ENCODE measurements at places on chromosomes 4 and X.

- DNase-seq, result no peak
Measured at GRCh38 chrX:150664290-150664689, 28.9 kb upstream of the MTMR1 start.

DNA sequence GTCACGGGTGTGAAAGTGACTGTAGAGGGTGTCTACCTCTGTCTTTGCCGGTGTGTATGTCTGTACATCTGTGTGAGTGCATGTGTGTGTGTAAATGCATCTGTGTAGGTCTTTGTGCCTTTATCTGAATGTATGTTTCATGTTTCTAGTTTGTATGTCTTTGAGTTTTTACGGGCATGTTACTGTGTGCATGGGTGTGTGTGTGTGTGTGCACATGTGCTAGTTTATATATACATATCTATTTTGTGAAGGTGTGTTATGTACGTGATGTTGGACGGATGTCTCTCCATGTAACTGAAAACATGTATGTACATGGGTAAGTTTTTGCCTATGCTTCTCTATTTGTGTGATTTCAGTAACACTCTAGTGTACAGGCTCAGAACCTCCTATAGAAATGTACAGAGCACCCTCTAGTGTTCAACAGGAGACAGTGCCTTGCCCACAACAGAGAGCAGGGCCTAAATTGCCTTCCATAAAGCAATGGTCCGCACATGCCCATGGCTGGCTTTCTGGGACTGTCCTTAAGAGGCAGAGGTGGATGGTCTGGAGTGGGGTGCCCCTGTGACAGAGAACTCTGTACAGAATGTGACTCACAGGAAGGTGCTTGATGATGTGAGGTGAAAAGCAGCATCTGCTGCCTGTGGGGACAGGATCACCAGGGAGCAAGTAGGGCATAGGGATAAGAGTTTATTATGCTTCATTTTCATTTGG, 343.5 kb downstream of the RAPGEF2 start:
- peak; percentile 35 for DNase-seq

- no peak for DNase-seq
Measured at GRCh38 chr4:39820186-39820585, 122.2 kb downstream of the UBE2K start.

GRCh38 chr4:21543514-21543913, 405.1 kb downstream of the KCNIP4 start:
- no peak for DNase-seq

GRCh38 chr4:153541456-153542096, 75.4 kb downstream of the TMEM131L start:
- DNase-seq, result peak; percentile 58

DNA sequence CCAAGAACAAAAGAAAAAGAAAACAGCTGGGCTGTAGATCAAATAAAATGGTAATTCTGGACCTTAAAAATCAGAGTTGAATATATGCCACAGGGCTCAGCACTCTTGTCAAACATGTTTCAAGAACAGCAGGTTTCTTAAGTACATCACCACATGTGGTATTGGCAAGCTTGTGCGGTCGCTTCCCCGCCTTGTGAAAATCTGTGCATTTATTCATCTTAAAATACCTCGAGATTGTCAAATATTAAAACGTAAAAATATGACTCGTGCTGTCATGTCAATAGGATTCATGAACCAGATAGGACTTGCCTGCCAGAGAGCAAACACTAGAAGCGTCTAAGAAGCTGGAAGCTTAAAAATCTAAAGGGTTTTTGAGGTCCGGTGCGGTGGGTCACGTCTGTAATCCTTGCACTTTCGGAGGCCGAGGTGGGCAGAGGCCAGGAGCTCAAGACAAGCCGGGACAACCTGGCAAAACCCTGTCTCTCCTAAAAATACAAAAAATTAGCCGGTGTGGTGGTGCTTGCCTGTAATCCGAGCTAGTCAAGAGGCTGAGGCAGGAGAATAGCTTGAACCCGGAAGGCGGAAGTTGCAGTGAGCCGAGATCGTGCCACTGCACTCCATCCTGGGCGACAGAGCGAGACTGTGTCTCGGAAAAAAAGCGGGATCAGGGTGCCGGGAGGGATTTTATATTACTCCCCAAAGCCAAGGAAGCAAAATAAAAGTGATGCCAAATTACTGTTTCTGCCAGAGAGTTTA, 40.2 kb upstream of the TMEM154 start:
- DNase-seq, result peak; percentile 73

DNA sequence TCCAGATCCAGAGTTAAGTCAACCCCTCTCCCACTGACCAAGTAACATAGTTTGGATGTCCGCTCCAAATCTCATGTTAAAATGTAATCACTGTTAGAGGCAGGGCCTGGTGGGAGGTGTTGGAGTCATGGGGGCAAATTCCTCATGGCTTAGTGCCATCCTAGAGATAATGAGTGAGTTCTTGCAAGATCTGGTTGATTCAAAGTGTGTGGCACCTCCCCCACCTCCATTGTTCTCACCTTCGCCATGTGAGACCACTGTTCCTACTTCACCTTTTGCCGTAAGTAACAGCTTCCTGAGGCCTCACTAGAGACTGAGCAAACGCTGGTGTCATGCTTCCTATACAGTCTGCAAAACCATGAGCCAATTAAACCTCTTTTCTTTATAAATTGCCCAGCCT, 548.8 kb downstream of the INPP4B start:
- DNase-seq, result no peak

GRCh38 chrX:68175562-68175961, 257.7 kb downstream of the OPHN1 start:
- DNase-seq, result peak; percentile 20

GRCh38 chr4:133929531-133930239, 271.9 kb downstream of the PABPC4L start:
- DNase-seq, result no peak

DNA sequence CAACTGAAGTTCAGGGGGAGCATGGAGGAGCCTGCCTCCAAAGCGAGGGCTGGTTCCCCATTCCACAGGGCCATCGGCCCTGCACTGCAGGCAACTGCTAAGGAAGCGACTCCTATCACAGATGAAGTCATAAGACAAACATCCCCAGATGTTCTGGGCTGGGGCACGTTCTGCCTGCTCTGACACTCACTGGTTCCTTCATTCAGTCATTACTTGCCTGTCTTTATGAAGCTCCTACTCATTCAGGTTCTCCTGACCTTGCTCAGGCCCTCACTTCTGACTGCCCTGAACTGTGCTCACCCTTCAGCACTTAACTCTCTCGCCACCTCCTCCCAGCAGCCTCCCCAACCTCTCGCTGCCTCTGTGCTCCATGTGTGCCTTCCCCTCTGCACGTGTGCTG, 2.5 kb upstream of the SLC2A9 start:
- DNase-seq, result peak; percentile 73

DNA sequence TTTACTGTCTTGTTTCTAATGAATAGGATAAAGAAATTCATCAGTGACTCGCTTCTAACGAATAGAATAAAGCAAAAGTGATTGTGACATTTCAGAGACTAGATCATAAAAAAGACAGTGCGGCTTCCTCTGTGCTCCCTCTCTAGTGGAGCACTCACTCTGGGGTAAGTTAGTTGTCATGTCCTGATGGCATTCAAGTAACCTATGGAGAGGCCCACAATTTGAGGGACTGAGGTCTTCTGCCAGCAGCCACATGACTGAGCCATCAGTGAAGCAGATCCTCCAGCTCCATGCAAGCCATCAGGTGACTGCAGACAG, 72.4 kb downstream of the YIPF6 start:
- no peak for DNase-seq

DNA sequence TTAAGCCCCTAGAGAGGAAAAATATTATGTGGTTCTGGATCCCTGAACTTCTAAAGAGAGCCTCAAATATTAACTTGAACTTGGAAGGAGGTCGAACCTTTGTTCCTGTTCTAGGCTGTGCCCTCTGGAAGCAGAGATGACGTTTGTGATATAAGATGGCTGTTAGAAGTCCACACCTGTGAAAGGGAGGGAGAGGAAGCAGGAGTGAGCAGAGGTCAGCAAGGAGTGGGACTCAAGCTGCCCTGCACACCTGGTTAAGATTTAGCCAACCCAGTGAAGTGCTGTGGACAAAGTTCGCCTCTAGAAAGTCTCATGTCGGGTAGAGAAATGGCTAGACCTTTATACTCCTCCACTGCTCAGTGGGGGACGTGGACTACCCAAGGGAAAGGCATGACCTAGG, 566.2 kb downstream of the MID1IP1 start:
- no peak for DNase-seq

- no peak for DNase-seq
Measured at GRCh38 chr4:25805255-25805860, 57.4 kb downstream of the SEL1L3 start.

- no peak for DNase-seq
Measured at GRCh38 chrX:73847991-73848390, 285.0 kb downstream of the CHIC1 start.

DNA sequence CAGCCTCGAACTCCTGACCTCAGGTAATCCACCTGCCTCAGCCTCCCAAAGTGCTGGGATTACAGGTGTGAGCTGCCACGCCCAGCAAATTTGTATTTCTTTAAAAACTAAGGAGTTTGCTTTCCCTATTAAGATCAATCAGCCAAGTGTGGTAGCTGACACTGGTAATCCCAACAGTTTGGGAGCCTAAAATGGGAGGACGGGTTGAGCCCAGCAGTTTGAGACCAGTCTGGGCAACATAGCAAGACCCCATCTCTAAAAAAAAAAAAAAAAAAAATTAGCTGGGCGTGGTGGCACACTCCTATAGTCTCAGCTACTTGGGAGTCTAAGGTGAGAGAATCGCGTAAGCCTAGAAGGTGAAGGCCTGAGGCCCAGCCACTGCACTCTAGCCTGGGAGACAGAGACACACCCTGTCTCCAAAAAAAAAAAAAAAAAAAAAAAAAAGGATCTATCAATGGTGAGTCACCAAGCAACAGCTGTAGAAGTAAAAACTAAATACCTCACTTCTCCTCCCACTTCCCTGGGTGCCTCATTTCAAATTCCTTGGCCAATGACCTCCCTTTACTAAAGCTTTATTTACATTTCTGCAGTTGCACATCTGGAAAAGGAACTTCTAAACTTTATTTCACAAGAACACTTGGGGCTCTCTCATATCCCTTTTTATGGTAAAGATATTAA, 54.5 kb downstream of the LDB2 start:
- peak; percentile 30 for DNase-seq

- DNase-seq, result no peak
Measured at GRCh38 chr4:184850431-184851199, 24.8 kb upstream of the ACSL1 start.

- no peak for DNase-seq
Measured at GRCh38 chrX:46295963-46296362, 249.3 kb downstream of the ZNF674 start.

GRCh38 chr4:1402516-1403091, 3.6 kb downstream of the NKX1-1 start:
- no peak for DNase-seq

DNA sequence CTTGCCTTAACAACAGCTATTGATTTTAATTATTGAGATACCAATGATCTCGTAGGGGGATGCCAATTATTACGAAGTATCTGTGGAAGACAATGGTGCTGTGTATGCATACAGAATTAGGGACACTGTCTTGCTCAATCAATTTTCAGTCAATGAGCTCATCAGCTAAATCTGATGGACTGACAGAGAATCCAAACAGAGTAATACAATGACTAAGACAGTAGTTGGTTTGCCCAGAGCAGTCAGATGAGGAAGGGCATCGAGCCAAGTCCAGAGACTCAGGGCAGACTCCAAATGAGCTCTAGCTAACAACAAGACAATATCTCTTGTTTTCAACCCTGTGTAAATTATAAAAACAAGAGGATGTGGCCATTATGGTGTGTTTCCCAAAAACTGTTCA, 14.7 kb upstream of the GSX2 start:
- DNase-seq, result peak; percentile 84

DNA sequence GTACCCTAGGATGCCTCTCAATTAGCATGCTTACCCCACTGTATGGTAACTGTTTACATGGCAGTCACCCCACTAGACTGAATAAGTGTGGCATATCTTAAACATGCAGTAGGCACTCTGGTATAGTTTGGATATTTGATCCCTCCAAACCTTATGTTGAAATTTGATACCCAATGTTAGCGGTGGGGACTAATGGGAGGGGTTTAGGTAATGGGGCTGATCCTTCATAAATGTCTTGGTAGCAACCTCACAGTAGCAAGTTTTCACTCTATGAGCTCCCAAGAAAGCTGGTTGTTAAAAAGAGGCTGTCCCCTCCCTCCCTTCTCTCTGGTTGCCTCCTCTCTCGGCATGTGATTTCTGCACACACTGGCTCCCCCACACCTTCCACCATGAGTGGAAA, 10.1 kb downstream of the TMEM150C start:
- no peak for DNase-seq

GRCh38 chr4:41524425-41524824, 13.5 kb upstream of the LIMCH1 start:
- DNase-seq, result no peak

DNA sequence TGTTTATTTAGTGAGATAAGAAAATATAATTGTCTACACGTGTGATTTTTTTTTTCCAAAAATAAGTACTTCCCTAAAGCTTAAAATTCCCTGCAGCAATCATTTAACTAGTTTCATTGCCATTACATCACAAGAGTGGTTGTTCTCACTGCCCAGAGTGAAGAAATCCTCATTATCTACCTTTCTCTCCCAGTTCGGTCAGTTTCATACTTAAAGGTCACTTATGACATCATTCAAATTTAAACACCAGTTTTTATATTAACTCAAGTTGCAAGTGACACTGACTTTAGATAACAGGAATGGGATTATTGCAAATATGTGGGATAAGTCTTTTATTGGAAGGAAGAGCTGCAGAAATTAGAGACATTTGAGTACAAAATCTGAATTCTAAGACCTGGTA, 1699.8 kb upstream of the IGFBP7 start:
- DNase-seq, result no peak

- DNase-seq, result no peak
Measured at GRCh38 chr4:166165829-166166420, 292.9 kb downstream of the TLL1 start.

DNA sequence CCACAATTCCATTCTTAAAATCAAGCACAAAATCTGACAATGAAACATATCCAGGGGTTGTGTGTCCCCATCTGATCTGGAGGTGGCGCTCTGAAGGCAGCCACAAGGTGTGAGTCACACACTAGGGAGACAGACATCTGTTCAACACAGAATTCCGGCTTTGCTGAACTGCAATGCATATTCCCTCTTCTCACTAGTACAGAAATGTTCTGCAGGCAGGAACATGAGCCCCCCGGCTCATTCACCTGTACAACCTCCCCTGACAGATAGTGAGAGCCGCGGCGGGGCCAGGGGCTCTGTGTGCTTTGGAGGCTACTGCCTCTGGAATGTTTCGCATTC, 41.9 kb downstream of the WDR1 start:
- peak; percentile 44 for DNase-seq

DNA sequence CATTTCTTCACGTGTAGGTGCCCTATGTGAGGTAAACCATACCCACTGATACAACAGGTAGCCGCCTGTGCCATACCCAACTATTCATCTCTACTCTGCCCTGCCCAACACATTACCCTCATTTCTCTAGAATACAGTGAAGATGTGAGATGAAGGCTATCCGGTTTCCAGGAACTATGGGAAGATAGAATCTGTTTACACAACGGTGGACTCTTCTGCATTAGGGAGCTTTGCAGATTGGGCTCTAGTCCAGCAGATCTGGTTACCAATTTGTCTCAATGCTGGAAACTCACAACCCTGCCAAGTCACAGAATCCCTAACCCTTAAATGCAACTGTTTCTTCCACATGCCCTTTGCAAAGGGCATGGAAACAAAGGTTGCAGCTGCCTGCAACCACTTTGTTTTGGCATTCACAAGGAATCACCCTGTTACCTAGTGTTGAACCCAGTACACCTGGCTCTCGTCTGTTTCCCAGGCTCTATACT, 6.4 kb upstream of the SLAIN2 start:
- no peak for DNase-seq
